ENCODE measurements at places on chromosomes 12 and 14.

DNA sequence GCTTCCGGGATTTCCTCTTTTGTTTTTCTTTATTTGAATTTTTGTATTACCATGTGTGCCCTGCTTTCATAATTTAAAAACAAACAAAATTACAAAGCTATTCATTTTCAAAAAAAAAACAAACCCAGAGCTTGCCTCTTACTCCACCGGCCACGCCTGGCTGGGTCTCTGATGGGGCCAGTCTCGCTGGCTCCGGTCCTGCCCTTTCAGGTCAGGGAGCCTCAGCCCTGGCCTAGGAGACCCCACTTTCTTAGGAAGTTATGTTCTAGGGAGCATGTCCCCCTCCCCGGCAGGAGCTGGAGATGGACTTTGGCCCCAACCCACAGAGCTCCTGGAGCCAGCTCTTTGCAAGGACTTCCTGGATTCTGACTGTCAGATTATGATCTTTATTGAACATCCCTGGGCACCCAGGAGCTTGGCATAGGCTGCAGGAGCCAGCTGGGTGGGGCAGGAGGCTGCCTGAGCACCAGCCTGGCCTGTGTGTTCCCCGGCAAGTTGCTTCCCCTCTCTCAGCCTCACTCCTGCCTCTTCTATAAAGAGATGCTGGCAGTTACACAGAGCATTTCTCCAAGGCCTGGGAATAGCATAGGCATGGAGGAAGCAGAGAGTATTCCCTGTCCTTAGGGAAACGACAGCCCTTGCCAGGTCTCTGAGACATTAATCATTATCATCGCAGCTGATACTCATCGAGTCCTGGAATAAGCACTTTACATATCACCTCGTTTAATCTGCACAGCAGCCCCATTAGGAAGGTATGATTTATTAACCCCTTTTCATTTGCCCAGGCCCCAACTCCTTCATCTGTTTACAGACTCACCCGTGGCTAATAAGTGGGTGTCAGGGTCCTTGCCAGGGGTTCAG is 3.5 kb downstream of the DEGS2 start:
- DNase-seq, result no peak

DNA sequence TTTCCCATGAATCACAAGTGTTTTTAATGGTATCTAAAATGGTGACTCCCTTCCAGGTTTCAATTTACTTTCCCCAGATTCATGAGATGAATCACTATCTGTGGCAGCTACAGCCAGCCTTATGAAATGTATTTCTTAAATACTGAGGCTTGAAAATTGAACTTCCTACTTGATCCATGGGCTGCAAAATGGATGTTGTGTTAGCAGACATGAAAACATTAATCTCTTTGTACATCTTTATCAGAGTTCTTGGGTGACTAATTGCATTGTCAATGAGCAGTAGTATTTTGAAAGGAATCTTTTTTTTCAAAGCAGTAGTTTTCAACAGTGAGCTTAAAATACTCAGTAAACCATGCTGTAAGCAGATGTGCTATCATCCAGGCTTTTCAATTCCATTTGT is 250.8 kb downstream of the SLC6A15 start:
- no peak for DNase-seq

GRCh38 chr12:64691795-64692583 is 67.2 kb downstream of the GNS start:
- no peak for DNase-seq

DNA sequence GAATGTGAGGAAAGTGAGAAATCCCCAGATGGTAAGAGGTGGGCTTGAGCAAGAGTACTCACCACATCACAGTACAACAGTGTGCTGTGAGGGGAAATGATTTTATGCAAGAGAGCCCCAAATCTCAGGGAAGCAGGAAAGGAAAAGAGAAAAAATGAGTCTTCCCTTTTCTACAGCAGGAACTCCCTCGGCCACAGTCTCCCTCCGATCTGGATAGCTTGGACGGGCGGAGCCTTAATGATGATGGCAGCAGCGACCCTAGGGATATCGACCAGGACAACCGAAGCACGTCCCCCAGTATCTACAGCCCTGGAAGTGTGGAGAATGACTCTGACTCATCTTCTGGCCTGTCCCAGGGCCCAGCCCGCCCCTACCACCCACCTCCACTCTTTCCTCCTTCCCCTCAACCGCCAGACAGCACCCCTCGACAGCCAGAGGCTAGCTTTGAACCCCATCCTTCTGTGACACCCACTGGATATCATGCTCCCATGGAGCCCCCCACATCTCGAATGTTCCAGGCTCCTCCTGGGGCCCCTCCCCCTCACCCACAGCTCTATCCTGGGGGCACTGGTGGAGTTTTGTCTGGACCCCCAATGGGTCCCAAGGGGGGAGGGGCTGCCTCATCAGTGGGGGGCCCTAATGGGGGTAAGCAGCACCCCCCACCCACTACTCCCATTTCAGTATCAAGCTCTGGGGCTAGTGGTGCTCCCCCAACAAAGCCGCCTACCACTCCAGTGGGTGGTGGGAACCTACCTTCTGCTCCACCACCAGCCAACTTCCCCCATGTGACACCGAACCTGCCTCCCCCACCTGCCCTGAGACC is 7.8 kb downstream of the ATN1 start:
- DNase-seq, result no peak

DNA sequence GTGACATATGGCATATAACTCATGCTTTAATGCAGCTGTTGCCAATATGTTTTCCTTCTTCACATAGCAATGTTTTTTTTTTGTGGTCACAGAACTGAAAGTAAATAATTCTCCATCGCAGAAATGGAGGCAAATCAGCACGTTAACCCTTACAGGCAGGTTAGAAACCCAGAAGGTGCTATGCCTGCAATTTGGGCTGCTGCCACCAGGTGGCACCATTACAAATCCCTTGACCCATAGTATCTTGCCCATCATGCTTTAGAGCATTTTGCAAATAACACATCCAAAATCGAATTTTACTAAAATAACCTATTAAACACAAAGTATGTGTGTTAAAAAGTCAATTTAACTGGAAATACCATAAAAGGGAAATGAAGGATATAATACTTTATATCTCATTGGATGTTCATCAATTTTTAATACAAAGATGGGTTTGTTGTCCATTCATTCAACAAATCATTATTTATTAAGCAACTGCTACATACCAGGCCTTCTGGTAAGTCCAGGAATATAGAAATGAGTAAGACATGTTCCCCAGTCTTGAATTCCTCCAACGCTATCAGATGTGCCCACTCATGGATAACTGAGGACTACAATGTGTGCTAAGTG is 340.1 kb downstream of the GLT1D1 start:
- DNase-seq, result no peak

GRCh38 chr12:17108877-17109541 is 503.0 kb upstream of the LMO3 start:
- no peak for DNase-seq

DNA sequence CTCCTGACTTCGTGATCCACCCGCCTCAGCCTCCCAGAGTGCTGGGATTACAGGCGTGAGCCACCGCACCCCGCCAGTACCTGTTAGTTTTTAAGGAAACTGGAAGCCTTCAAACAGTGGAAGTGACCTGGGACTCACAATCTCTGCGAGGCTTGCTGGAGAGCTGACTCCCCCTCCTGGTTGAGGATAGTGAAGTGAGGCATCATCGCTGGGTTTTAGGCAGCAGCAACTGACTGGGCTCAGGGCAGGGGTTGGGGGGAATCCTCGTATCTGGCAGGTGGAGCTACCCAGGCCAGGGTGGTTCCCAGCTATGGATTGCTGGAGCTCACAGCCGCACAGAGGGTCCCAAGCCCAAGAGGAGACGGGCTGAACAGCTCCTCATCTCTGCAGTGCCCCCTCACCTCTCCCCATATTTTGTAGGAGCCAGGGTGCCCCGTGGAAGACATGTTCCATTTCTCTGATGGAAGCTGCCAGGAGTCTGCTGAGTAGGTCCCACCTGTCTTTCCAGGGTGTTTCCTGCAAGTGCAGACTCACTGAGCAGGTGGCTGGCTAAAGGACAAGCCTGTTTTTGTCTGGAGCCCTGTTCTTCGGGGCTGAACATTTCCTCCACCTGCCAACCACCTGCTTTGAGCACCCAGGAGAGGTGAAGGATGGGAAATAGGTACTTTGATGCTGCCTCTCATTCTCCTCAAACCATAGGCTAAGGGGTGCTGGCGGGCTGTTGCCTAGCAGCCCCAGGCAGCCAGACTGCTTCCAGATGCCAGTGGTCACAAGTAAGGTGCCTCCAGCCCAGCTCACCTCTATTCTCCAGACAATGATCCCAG is 3.1 kb downstream of the AVIL start:
- no peak for DNase-seq

GRCh38 chr12:101297661-101298060 is 17.8 kb downstream of the UTP20 start:
- DNase-seq, result no peak

DNA sequence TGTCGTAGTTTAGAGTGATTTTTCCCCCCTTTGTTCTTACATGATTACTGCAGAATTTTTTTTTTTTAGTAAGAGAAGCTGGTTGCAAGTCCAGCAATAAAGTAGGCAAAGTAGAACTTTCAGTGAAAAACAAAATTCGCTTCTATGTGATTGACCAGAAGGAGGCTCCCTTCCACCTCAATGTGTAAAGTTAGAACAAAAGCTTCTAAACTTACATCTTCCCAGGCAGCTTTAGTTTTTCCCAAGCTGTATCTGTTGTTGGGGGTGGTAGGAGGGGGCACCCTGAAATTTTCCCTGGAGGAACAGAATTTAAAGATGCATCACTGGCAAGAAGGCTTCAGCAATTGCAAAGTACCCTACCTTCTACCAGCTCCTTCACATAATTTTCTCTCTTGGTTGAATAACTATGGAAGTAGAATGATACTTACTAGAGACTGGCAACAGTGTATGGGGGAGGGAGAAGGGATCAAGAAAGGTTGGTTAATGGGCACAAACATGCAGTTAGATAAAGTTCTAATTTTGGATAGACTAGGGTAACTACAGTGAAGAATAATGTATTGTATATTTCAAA is 87.3 kb upstream of the E2F7 start:
- DNase-seq, result no peak

DNA sequence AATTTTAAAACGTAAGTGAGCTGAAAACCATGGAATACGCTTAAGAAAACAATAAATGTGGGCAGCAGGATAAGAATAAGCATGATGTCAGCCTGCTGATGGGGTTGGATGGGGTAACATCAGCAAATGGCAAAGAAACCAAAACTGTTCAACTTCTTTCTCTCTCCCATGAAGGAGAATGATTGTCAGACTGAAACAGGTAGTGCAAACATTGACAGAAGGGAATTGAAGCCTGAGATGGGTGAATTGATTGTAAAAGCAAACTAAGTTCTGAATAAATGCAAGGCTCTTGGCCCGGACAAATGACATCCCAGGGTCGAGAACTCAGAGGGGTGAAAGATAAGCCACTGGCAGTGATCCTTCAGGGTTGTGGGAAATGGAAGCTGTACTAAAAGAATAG is 182.6 kb downstream of the ETV6 start:
- no peak for DNase-seq

GRCh38 chr14:59150990-59151389 is 37.5 kb upstream of the DAAM1 start:
- DNase-seq, result no peak

- DNase-seq, result no peak
Measured at GRCh38 chr12:58420503-58420902, 479.1 kb downstream of the ATP23 start.

- DNase-seq, result no peak
Measured at GRCh38 chr12:24408305-24408704, 458.8 kb upstream of the SOX5 start.

DNA sequence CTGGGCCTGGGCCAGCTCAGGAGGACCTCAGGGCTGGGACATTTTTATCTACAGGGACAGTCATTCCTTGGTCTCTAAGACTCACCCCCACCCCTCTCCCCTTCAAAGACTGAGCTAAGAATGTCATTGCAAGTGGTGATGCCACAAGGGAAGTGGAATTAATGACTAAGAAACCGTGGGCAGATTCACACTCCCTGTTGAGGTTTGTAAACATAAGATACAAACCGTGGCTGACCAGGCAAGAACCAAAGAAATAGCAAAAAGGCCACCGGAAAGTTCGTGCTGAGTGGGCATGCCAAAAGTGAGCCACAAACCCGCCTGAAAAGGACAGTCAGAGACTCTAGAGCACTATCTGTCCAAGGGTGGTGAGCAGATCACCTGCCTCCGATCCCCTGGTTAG is 25.7 kb downstream of the NUAK1 start:
- no peak for DNase-seq

DNA sequence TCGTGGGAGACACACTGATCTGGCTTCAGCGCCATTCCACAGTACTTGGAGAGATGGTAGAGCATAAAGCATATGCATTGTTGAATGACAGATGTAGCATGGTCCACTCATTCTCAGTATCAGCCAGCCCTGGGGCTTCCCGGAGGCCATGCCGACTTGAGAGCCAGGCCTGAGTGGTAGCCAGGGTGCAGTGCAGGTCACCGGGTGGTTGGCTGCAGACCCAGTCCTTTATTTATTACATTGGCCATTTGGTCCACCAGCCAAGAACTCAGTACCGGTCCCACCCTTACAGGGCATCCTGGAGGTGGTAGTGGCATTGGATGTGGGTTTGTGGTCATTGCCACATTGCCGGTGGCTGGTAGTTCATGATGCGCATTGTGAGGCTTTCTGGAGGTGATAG is 121.6 kb upstream of the RTL1 start:
- no peak for DNase-seq

DNA sequence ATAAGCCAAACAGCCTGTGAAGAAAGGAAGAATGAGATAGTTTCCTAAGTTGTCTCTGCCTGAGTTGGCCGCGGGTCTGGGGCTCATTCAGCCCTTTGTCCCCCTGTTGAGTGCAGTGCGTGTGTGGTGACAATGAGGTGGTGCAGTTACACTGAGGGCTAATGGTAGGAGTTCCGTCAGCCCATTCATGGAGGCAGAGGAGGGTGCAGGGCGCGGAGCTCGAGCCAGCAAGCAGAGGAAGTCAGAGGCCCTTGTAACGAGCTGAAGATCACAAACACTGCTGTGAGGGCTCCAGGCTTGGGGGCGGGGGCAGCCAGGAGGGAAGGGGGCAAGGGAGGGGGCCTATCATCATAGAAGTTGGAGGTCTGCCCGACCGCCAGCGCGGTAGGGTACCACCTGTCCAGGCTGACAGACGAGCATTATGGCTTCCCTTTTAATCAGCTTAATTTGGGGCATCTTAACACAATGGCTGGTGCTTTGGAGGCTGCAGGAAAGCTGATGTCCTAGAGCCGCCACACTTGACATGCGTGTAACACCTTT is 20.5 kb downstream of the CCND2 start:
- no peak for DNase-seq

DNA sequence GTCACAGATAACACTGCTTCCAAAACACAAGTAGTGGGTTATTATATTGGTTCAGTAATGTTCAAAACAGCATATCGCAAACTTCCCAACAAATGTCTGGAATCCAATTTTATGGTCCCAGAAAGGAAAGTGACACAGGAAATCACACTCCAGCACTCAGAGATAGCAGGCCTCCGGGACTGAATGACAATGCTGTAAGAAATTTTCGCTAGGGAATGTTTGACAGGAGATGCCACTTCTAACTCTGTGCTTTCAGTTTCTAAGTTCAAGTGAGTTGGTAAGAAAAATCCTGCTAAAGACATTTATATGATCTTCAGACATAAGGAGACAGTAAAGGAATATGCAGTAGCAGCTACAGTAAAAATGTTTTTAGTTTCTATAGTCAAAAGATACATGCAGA is 93.2 kb downstream of the SLC2A13 start:
- DNase-seq, result no peak

Data from stimulated activated CD8-positive, alpha-beta memory T cell treated with anti-CD3 and anti-CD28 coated beads, Interleukin-4, amount 100 ng/mL, for 1 hour (primary cell).